ENCODE measurements at places on chromosomes 4 and X.

DNA sequence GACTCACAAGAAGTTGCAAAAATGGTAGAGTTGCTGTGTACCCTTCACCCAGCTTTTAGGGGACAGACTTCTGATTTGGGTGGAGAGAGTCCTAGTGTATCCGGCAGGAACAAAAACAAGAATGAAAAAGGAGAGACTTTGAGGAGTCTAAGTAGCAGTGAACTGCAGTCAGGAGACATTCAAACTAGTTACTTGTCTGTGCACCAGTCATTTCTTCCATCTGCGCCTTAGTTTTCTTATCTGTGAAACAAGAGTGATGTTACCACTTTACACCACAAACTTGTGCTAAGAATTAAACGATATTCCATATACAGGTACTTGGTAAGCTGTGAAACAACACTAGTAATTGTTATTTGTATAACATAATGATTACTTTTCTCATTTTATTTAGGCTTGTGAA is 47.3 kb downstream of the SH2D1A start:
- no peak for DNase-seq

DNA sequence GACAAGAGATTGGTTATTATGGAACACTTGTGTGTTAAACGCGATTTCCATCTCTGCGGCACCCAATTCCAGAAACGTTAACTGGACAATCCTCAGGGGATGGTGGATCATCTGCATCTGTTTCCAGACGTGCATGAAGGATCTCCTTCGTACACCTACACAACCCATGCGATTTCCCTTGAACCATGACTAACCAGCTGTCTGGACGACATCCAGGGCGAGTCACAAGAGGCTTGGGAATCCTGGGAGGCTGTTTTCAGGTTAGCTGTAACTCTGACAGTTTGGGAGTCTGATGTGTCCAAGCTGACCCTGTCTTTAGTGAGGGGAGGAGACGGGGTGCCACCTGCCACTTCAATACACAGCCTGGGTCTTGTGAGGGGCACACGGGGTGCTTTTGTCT is 84.5 kb downstream of the GATB start:
- DNase-seq, result no peak

DNA sequence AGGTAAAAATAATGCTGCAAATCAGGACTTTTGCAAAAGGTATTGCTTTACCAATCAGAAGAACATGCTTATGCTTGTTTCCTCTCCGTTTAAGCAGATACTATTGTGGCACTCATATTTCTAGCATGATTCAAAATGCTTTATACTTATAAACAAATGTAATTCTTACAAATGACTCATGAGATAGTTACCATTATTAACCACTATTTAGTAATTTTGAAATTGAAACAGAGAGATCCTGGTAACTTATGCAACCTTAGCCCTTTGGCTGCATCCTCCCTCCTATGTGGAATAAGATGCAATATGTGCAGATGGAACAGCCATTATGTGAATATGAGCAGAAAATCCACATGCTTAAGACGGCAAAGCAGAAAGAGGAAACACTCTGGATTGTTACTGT is 164.7 kb downstream of the PCDH18 start:
- no peak for DNase-seq

- DNase-seq, result no peak
Observed at GRCh38 chr4:170242471-170242870, 152.7 kb upstream of the AADAT start.

- no peak for DNase-seq
Observed at GRCh38 chrX:129800186-129800585, 20.4 kb downstream of the SASH3 start.

- no peak for DNase-seq
Observed at GRCh38 chr4:118974758-118975157, 86.1 kb downstream of the SYNPO2 start.

- no peak for DNase-seq
Observed at GRCh38 chrX:87941841-87942240, 424.2 kb downstream of the KLHL4 start.

DNA sequence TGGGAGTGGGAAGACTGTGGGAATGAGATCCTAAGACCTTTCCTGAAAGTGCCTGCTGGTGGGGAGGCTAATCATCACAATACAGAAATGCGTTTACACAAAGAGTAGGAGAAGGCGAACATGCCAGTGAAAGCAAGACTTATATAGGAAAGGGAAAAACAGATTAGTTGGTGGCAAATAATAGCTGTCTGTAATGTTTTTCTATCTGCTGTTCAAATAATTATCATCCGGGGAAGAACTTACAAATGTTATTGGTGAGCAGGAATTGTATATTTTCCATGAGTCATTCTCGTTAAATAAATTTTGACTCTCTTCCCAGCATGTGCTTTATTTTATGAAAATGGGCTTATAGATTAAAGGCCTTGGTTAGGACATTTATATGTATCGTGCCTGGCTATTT is 196.5 kb downstream of the ARHGAP10 start:
- no peak for DNase-seq

DNA sequence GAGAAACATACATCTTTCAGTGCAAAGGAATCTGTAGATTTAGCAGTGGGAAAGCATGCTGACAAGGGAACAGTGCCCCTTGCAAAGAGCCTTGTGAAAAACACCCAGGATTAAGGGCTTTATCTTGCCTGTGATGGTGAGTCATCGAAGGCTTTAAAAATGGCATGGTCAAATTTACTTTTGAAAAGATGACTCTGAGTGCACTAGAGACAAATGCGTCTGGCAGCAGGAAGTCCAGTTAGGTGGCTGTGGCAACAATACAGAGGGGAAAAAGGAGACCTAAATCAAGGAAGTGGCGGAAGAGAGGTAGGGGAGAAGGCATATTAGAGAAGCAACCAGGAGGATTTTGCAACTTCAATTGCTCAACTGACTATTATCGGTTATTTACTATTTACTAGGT is 472.6 kb upstream of the CPEB2 start:
- no peak for DNase-seq

GRCh38 chr4:107330916-107331315 is 294.8 kb upstream of the DKK2 start:
- no peak for DNase-seq

GRCh38 chr4:7049295-7049694 is 6.1 kb downstream of the TADA2B start:
- no peak for DNase-seq

- no peak for DNase-seq
Observed at GRCh38 chrX:1222531-1223241, 10.2 kb upstream of the CRLF2 start.

DNA sequence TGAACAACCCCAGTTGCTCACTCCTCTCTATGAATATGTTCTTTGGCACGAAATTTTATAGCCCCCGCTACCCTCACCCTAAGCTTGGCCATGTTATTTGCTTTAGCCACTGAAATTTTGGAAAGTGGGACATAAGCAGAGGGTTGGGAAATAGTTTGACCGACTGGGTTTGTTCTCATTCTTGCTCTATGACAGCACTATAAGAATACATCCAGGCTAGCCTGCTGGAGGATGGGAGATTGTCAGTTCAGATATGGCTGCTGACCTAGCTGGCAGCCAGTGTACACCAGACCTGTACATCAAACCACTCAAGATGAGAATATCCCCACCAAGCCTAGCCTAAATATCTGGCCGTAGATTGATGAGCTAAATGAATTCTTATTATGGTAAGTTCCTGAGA is 298.1 kb downstream of the PDGFC start:
- no peak for DNase-seq

DNA sequence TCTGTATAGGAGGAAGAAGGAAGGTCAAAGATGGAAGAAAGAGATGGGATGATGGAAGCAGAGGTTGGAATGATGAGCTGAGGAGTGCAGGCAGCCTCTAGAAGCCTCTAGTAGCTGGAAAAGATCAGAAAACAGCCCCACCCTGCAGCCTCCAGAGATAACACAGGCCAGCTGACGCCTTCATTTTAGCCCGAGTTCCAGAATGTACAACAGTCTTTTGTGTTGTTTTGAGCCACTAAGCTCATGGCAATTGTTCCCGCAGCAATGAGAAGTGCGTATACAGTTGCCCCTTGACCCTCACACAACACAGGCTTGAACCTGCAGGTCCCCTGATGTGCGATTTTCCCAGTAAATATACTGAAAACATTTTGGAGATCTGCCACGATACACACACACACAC is 72.0 kb downstream of the WFS1 start:
- DNase-seq, result no peak

GRCh38 chr4:64738240-64738639 is 329.0 kb upstream of the TECRL start:
- no peak for DNase-seq

DNA sequence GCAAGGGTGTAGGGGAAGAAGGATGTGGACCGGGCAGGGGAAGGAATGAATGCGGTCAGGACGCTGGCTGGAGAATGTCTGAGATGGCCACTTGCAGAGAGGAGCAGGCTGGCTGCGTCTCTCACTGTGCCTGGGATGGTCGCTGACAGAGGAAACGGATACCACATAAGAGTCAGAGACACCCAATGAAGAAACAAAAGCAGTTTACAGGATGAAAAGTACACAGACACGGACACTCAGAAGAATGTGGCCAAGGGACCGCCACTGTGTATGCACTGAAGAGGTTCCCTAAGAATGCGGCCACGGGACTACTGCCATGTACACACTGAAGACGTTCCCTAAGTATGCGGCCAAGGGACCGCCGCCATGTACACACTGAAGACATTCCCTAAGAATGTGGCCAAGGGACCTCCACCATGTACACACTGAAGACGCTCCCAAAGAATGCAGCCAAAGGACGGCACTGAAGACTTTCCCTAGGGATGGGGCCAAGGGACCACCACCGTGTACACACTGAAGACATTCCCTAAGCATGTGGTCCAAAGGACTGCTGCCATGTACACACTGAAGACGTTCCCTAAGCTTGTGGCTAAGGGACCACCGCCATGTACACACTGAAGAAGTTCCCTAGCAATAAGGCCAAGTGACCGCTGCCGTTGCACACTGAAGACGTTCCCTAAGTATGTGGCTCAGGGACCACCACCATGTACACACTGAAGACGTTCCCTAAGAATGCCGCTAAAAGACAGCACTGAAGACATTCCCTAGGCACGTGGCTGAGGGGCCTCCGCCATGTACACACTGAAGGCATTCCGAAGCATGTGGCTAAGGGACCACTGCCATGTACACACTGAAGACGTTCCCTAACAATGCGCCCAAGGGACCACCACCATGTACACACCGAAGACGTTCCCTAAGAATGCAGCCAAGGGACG is 32.2 kb downstream of the DHRSX start:
- no peak for DNase-seq

DNA sequence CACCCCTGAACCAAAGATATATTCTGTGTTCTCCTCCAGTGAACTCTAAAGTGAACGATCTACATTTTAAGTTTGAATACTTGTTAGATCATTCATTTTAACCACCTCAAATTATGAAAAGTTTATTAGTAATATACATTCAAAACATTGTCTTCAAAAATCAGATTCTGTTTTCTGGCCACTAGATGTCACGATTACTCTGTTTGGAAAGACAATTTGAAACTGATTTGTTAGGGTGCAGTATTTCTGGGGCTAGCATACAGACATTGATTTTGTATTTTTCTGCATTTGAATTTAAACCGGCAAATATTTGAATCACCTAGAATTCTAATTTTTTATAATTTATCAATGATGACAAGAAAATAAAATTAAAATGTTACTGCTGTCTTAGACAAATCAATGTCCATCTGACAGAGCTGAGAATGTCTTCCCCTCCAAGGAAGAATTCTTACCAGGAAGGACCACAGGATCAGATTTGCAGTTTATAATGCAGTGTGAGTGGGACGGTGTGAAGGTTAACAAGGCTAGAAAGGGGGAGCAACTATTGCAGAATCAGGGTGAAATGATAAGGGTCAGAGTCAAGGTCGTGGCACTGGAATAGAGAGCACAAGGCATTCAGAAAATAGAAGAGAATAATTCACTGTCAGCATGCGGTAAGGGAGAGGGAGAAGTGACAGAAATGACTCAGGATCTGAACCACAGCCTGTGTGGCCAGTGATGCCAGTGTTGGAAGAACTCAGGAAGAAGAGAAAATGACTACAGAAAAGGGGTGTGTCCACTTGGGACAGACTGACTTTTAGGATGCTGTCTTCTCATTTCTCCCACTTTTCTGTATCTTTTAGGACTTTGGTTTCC is 91.6 kb downstream of the ANXA10 start:
- DNase-seq, result no peak
